ENCODE measurements at places on chromosomes 3 and 15.
A peak's percentile ranks its signal among the peaks of the same experiment; 100 is the strongest.

GRCh38 chr3:31701286-31701685 is 168.6 kb downstream of the STT3B start:
- no peak for DNase-seq

- DNase-seq, result no peak
Measured at GRCh38 chr3:41209646-41210045, 10.3 kb downstream of the CTNNB1 start.

DNA sequence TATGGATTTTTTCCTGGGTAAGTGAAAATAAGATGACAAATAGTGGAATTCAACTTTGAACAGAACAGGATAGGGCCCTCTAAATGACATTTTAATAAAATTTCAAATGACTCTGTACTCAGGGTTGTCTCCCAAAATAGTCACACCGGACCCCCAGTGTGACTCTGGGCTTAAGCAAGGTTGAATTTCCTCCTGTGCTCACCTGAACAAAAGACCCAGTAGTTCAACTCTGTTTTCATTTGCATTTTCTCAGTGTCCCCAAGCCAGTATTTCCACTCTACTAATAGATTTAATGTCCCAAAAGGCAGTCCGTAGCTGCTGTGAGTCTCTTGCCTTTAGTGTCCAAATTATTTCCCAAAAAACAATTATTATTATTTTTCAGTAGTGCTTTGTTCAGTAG is 296.6 kb downstream of the PLOD2 start:
- DNase-seq, result no peak

DNA sequence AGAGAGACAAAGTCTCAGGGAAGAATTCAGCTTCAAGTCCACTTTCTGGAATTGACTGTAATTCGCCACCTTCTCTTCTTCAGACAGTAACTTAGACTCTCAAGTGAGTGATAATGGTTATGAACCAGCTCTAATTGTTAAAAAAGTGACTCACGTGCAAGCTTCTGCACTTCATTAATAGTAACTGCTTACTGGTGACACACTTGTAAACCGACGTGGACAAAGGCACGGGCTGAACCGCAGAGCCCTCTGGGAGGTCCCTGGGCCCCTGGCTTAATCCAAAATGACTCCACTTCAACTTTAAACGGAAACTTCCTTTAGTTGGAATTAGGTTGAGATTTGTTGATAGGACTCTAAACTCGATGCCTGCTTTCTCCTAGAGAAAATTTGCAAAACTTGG is 17.0 kb downstream of the MUC4 start:
- DNase-seq, result no peak

- DNase-seq, result no peak
Measured at GRCh38 chr3:97957617-97958311, 14.5 kb downstream of the RIOX2 start.

GRCh38 chr3:186997061-186997460 is 66.7 kb downstream of the ST6GAL1 start:
- no peak for DNase-seq

DNA sequence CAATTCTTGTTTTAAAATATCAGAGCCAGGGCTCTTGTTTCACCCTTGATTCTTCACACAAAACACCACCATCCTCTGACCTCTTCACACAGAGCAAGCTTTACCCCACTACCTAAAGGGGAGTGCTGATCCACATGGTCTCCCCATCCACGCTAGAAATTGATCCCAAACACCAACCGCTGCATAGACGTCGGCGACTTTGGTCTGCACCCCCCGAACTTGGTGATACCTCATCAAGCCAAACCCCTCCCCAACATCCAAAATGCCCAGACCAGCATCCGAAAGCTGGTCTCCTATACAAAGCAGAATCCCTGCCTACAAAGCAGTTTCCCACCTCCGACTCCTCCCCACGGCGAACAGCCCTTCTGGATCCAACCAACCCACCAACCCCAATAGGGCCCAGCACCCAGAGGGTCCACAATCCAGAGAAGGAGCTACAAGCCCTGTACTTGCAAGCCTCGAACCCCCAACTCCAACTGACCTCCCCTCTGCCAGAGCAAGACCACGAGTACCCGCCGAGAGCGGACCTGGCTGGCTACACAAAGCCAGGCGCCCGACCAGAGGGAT is 25.8 kb upstream of the MTHFS start:
- DNase-seq, result no peak

DNA sequence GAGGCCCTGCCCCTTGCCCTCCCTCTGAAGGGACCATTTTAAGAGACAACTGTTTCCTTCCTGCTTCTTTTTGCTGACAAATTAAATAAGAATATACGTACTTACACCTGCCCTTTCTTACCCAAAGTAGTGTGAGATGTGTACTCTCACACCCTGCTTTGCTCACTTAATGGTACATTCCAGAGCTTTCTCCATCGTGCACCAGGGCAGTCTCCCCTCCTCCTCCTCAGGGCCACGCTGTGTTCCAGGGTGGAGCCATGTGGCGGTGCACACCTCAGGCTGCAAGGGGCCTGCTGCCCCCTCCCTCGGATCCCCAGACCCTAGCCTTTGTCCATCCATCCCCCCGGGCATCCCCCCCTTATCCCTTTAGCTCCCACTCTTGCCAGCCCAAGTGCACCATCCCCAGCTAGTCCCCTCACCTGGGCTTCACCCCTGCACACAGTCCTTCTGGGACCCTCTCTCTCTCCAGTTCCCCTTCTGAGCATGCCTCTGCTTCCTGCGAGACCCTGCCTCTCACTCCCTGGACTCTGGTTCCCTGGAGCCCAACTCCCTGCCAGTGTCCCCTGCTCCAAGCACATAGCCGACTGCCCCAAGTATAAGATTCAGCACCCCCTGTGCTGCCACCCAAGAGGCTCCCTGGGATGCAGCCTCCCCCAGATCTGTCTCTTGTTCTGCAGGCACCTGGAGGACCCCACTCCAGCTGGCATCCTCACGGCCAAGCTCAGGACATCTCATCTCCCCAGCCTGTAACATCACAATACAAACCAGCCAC is 89.5 kb upstream of the IQSEC1 start:
- no peak for DNase-seq

DNA sequence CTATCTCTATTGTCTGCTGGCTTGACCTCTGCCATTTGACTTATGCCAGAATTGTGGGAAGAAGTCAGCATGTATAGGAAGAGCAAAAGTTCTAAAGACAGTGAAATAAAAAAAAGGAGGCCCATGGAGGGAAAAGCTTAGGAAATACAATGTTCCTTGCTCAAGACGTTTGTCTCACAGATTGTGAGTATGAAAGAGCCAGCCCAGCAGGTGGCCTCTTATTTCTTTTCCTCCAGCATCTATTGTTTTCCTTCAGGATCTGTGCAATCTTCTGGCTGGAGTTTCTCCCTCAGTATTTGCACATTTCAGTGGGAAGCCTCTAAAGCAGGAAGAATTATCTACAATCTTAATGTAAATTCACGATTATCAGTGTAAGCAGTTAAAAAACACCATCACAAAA is 43.7 kb downstream of the ZDHHC3 start:
- no peak for DNase-seq

GRCh38 chr3:53071882-53072431 is 26.1 kb upstream of the SFMBT1 start:
- DNase-seq, result no peak

- no peak for DNase-seq
Measured at GRCh38 chr15:28975766-28976179, 90.0 kb downstream of the APBA2 start.

DNA sequence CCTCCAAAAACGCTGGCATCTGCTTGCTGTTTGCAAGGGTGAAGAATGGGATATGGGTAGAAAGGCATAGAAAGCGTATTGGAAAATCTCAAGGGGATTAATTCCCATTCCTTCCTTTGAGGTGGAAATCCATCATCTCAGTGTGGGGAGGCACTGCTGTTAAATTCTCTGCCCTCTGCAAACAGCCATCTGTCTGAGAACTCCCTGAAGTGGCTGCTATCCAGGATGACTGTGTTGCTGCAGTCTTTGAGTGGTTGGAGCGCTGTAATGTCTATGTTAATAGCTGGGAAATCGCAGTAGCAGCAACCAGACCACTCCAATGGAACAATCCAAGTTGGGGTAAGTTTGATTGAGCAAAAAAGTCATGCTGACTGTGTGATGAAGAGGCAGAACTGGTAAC is 625.9 kb downstream of the NLGN1 start:
- DNase-seq, result peak; percentile 81

DNA sequence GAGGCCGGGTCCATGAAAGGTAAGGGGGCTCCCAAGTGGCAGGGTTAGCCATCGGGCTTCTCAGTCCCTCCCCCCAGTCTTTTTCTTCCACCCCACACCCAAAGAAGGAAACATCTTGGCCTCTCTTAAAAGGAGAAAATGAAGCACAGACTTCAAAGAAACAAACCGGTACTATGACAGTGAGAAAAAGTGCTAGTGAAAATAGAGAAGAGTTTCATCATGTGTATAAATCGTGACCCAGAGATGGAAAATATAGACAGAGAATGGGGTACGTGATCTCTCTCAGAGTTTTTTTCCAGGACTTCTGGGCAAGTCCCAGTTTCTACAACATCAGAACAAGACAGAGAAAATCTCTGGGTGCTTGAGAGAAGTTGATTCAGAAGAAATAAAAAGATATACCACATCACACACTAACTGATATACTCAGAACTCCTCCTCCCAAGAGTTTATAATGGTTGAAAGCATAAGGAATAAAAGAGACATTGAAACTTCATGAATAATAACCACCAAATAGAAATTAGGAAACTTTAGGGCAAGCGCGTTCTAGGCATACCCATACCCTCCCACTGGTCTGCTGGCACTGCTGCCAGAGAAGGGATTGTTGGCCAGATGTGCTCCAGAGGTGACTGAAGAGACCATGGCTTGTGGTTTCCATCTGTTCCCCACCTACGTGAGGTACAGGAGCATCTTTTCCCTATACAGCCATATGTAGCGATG is 318.9 kb upstream of the CHRM5 start:
- DNase-seq, result no peak

DNA sequence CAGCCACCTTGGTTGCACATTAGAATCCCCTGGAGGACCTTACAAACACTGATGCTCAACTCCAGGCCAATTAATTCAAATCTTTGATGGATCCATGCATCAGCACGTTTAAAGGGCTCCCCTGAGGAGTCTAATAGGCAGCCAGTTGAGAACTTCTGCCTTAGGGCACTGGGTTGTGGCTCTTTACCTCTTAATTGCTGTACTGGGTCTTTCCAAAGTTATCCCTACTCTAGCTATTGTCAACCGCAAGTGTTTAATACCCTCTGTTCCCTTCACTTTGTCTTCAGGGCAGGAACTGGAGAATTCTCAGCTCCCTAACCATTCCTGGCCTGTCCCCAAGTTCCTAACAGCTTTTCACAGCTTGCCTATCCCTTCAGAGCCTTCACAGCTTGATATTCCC is 15.0 kb upstream of the FAM174B start:
- DNase-seq, result no peak

DNA sequence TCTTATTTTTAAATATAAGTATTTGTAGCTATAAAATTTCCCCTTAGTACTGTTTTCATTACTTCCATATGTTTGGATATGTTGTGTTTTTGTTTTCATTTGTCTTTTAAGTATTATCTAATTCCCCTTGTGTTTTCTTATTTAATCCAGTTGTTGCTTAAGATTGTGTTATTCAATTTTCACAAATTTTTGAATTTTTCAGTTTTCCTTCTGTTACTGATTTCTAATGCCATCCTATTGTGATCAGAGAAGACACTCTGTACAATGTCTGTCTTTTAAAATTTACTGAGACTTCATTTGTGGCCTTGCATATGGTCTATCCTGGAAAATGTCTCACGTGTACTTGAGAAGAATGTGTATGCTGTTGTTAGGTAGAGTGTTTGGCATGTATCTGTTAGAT is 795.6 kb upstream of the CFAP20DC start:
- no peak for DNase-seq

GRCh38 chr3:122397201-122397600 is 13.2 kb downstream of the FAM162A start:
- no peak for DNase-seq

- no peak for DNase-seq
Measured at GRCh38 chr15:43854801-43855200, 28.0 kb downstream of the WDR76 start.

- no peak for DNase-seq
Measured at GRCh38 chr3:9955611-9956352, 3.6 kb upstream of the PRRT3 start.

DNA sequence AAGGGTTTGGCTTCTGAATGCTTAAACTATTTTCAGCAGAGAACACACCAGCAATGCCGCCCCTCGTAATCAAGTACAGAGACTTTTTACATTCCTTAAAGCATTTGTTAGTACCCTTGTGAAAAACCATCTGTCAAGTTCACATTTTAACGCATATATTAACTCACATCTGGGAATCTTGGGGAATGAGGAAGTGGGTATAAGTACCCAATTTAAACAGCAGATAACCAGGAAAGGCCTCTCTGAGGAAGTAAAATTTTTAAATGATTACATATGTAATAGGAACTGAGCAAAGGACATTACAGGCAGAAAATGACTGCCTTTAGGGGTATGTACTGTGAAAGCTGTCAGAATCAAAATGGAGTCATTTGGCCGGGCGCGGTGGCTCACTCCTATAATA is 12.8 kb upstream of the CFAP44 start:
- no peak for DNase-seq

DNA sequence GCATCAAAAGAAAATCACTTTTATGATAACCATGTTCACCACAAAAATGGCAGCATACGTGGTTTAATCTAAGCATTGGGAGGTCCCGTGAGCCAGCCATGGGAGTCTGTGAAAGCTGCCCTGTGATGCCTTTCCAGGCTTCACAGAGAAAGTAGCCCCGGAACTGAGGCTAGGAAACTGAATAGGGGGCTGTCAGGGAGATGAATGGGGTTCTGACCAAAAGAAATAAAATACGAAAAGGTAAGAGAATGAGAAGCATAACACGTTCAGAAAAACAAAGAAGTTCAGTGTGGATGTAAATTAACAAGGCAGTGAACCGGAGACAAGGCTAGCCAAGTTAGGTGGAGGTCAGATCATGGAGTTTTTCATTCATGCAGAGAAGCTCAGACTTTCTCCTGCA is 118.9 kb downstream of the ANXA2 start:
- DNase-seq, result no peak

DNA sequence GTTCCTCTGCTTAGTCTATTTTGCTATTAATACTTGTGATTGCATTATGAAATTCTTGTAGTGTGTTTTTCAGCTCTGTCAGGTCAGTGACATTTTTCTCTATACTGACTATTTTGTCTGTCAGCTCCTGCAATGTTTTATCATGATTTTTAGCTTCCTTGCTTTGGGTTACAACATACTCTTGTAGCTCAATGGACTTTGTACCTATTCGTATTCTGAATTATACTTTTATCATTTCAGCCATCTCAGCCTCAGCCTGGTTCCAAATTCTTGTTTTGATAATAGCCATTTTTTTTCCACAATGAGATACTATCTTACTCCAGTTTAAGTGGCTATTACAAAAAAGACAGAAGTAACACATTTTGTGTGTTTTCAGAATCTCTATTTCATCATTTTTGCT is 204.2 kb upstream of the ONECUT1 start:
- DNase-seq, result no peak

DNA sequence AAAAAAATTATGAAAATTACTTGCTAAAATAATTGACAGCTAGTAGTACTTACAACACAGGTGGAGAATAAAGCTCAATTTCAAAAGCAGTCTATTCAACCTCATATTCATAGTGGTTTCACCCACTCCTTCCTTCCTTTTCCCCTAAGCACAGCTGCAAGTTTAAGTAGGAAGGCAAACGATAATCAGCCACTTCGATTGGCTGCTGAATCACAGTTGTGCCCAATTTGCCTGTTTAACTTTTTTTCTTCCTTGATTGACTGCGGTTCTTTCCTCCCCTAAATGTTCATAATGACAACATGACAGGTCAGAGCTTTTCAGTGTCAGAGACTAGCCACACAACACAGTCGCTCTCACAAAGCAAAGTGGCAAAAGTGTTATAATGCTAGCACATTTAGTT is 468.0 kb upstream of the GBE1 start:
- no peak for DNase-seq
